Stimulated activated CD4-positive, alpha-beta T cell treated with anti-CD3 and anti-CD28 coated beads, TNF-alpha, amount 100 ng/mL, for 1 hour (primary cell): ENCODE measurements at places on chromosomes 1 and 21.

- no peak for DNase-seq
These were observed 58.8 kb upstream of the C1orf115 start for GRCh38 chr1:220631238-220631815.

DNA sequence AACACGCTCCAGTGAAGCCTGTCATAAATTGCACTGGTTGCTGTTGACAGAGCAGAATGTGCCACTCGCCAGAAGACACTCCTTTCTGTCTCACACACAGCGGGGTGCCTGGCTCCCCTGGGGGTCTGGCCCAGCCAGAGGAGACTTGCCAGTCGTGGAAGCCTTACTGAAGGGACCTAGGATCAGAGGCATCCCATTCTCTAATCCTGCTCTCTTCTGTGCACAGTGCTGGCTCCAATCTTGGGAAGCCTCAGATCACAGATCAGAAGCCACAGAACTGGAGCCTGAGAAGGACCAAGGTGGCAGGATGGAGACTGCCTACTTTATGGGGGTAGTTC is 1.4 kb downstream of the SLC9A1 start:
- DNase-seq = no peak

DNA sequence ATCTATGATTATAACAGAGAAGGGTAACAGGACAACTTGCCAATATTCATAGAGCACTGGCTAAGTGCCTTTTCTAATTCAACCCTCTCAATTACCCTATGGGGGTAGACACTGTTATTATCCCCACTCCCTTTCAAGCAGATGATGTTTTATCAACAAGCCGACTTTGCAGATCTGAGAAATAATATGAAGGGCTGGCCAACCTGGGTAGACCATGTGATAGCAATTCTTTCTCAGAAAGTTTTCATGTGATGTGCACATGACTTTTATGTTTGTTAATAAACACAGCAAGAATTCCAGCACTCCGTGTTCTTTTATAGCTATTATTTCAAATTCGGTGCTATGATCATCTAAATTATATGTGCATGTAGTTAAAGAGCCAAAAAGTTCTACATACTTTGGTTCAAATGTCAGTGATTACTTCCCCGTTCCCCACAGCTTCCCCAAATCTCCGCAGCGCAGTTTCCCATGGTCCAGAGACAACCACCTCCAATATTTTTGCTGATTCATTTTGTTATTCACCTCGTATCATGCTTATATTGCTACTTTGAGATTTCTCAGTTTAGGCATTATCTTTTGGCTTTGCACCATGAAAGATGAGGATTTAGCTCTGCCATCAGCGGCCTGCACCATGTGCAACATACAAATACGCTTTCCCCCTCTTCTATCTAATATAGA is 96.7 kb upstream of the GADD45A start:
- no peak for DNase-seq

- no peak for DNase-seq
These were observed 34.2 kb upstream of the ABCD3 start for GRCh38 chr1:94383966-94384408.

- DNase-seq = no peak
These were observed 85.3 kb downstream of the MAP3K21 start for GRCh38 chr1:233412812-233413211.
